ENCODE measurements at places on chromosomes 2 and 18.

DNA sequence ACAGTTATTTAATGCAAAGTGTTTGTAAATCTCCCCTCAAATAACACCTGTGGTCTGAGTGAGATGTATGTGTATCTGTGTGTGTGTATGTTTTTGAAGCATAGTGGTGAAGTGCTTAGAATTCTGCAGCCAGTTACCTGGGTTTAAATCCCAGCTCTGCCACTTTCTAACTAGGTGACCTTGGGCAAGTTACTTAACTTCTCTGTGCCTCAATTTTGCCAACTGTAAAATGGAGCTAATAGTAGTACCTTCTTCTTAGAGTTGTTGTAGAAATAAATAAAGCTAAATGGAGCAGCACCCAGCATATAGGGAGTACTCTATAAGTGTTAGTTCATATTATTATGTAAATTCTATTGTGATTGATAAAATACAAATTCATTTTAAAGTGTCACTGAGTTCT, 48.9 kb downstream of the TGFA start:
- DNase-seq: no peak

GRCh38 chr2:177754492-177754873, 318.1 kb downstream of the PDE11A start:
- no peak for DNase-seq

DNA sequence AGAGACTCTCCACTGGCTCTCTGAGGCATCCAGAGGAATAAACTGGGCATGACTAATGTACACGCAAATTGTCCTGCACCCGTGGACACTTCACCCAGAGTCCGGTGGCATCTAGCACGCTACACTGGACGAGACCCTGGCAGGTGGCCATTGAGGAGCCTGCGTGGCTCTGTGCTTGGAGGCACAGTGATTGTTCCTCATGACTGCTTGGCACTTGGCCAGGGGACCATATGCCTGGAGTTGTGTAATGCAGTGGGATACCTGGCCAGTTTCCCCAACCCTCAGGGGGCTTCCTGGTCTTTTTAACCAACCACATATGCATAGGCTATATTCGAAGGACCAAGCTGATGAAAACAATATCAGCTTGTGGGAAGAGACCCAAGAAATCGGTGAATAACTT, 66.6 kb downstream of the MTCL1 start:
- DNase-seq: no peak

- DNase-seq: no peak
These were observed 163.3 kb downstream of the SLC39A10 start for GRCh38 chr2:195820373-195820772.

DNA sequence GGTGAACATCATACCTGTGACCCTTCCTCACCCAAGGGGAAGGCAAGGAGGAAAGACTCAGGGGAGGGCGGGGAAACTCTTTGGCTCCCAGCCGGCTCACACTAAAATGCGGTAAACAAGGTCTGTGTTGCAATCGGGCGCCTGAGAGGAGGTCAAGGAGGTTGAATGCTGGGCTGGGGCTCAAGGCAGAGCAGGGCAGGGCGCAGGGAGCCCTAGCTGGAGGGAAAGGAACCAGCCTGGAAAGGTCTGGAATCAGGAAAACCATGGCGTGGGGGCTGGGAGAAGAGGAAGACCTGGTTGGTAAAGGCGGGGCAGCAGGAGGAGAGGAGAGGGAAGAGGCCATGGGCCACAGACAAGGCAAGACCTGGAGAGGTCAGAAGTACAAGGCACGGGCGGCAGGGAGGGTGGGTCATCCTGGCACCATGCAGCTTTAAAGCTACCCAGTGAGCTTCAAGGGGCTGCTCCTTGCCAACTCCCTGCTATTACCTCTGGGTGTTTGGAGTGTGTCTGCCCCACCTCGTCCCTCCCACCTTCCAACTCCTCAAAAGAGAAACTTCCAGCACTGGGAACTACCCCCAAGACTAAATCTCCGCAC, 4.8 kb upstream of the TMEM37 start:
- no peak for DNase-seq

GRCh38 chr2:174235680-174236079, 12.7 kb downstream of the OLA1 start:
- no peak for DNase-seq

- no peak for DNase-seq
These were observed 8.4 kb upstream of the HIBCH start for GRCh38 chr2:190327867-190328572.
